Omental fat pad (tissue), 4 donors: ENCODE measurements at places on chromosomes 5 and 9.

GRCh38 chr9:89801341-89801740 is 196.5 kb downstream of the GADD45G start:
- no peak for DNase-seq

DNA sequence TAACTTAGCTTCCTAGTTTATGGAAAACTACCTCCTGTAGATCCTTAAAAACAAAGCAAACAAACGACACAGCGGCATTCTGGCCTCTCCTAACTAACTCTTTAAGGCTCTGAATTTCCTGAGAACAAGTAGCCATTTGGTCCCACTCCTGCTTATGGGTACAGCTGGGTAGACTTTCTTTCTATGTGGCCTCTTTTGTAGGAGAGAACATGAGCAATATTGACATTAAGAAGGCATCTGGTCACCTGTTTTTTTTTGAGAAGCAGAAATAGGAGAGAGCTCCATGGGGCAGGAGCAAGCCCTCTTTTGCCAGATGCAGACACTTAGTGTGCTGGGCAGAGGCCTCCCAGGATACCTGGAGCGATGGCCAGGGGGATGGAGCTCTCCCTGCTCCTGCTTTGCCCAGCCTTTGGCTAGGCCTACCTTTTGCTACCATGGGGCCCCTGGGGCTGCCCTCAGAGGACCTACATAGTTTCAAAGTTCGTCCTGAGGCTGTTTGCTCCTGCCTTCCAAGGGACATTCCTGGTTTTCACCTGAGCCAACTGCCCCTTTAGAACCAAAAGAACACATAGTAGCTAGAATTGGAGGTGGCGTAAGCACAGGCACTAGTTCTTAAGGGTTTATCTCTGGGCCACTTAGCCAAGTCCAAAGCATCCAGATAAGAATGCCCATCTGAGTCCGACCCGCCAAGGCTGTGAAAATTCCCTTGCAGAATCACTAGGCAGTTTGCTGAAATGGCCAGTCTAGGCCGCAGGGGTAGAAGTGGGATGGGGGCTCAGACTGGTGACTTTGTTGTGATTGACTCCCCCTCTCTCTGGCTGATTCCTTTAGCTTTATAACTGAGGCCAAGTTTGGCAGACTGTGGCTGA is 2.4 kb upstream of the STC2 start:
- no peak for DNase-seq

- no peak for DNase-seq
Observed at GRCh38 chr9:105121861-105122430, 122.5 kb upstream of the SLC44A1 start.

- DNase-seq: no peak
Observed at GRCh38 chr9:91163444-91163772, 198.3 kb downstream of the AUH start.

- DNase-seq: no peak
Observed at GRCh38 chr9:72899734-72900477, 52.9 kb downstream of the ALDH1A1 start.

GRCh38 chr9:36997414-36997813 is 36.7 kb downstream of the PAX5 start:
- DNase-seq: no peak

GRCh38 chr9:91008568-91008967 is 206.9 kb downstream of the SYK start:
- no peak for DNase-seq

- no peak for DNase-seq
Observed at GRCh38 chr5:180532268-180532667, 38.1 kb downstream of the CNOT6 start.
